ENCODE measurements at places on chromosomes 11 and 22.

DNA sequence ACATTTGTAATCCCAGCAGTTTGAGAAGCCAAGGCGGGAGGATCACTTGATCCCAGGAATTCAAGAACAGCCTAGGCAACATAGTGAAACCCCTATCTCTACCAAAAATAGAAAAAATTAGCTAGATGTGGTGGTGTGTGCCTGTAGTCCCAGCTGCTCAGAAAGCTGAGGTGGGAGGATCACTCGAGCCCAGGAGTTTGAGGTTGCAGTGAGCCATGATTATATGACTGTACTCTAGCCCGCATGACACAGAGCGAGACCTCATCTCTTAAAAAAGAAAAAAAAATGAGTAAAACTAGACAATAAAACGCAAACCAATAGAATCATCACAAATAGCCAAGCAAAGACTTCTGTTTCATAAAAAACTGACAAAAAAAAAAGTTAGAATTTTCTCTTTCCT, 21.8 kb downstream of the NUCB2 start:
- H3K27me3 ChIP-seq: no peaks in the 10 kb centered on the region
- peak; percentile 39 for DNase-seq
- H3K27ac ChIP-seq: no peak overlapping the region
- no peak overlapping the region for H3K4me3 ChIP-seq
- H3K36me3 ChIP-seq: peaks cover 6% of the 10 kb centered on the region

DNA sequence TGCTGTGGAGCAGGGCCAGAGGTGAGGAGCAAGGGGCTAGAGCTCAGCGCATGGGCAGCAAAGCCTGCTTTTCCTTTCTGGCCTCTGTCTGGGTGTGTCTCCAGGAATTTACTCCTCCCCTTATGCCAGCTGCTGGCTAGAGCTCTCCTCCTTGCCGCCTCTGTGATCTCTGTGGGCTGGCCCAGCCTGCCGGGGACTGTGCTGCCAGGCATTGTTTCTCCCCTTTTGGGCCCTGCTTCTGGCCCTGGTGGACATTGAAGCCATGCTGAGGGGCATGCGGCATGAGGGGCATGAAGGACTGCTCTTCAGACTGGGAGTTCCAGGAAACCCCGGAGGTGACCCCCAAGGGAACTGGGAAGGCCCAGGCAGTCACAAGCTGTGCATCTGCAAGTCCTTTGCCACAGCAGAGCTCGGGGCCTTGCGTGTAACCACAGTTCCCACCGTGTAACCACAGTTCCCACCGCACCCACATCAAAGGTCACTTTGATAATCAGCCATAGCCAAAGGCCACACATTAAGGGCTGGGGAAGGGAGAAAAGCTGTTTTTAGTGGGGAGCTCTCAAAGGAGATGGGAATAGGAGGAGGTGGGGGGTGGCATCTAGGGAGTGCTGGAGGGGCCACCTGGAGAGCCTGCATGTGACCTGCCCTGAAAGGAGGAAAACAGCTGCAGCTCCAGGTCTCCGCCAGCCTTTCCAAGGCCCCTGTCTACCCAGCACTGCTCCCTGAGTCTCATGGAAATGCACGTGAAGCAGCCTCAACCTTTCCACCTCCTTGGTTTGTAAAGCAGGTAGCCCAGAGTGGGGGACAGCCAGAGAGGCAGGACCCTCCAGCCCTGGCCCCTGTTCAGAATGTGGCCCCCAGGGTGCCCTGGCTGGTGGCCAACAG, 62.3 kb downstream of the PPFIBP2 start:
- H3K27me3 ChIP-seq: no peaks in the 10 kb centered on the region
- peak overlapping the region; percentile 78 for H3K27ac ChIP-seq
- no peaks in the 10 kb centered on the region for H3K36me3 ChIP-seq
- no peak overlapping the region for H3K4me3 ChIP-seq
- DNase-seq: no peak

GRCh38 chr11:134727204-134727603, 315.2 kb upstream of the B3GAT1 start:
- no peaks in the 10 kb centered on the region for H3K27me3 ChIP-seq
- no peak for DNase-seq
- H3K27ac ChIP-seq: no peak overlapping the region
- no peak overlapping the region for H3K4me3 ChIP-seq

DNA sequence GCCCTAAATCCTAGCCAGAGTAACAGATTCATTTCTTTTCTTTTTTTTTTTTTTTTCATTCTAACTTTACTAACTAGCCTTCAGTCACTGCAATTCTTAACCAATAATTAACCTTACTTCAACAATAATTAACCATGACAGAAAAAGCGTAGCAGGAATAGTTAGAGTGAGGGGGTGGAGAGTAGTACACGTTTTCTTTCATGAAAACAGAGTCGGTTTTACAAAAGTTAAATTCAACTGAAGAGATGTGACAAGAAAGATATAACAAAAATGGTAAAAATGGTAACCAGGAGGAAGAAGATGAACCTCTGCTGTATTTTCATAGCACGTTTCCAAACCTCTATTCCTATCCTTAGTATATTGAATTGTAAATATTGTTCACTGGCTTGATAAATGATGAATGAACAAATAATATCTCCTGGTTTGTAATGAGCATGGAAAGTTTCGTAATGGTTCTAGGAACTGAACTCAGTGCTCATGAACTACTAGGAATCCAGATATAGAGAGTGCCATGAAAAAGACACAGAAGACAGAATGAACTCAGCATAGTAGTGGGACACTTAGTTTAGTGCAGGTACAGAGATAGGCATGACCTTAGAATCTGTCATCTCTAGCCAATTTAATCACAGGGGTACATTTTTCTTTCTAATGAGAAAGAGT, 116.5 kb upstream of the ANO5 start:
- no peak overlapping the region for H3K27ac ChIP-seq
- no peak for DNase-seq

GRCh38 chr11:72932132-72932570, 117.9 kb downstream of the ATG16L2 start:
- H3K4me3 ChIP-seq: no peak overlapping the region
- H3K36me3 ChIP-seq: no peaks in the 10 kb centered on the region
- peak; percentile 72 for DNase-seq
- H3K27me3 ChIP-seq: no peaks in the 10 kb centered on the region

- peak; percentile 71 for DNase-seq
- no peaks in the 10 kb centered on the region for H3K27me3 ChIP-seq
- no peaks in the 10 kb centered on the region for H3K36me3 ChIP-seq
These were observed at the start of gene LTBP3 for GRCh38 chr11:65558002-65558929. Gene LTBP3, minus strand, starts transcription at chr11:65558359. Its CDS starts 400 bp downstream, at chr11:65557959.

- H3K27ac ChIP-seq: no peak overlapping the region
- H3K36me3 ChIP-seq: no peaks in the 10 kb centered on the region
- no peak for DNase-seq
- H3K27me3 ChIP-seq: no peaks in the 10 kb centered on the region
- H3K4me3 ChIP-seq: no peak overlapping the region
- no peaks in the 10 kb centered on the region for H3K4me1 ChIP-seq
These were observed 127.9 kb upstream of the OPCML start for GRCh38 chr11:133660202-133660568.

DNA sequence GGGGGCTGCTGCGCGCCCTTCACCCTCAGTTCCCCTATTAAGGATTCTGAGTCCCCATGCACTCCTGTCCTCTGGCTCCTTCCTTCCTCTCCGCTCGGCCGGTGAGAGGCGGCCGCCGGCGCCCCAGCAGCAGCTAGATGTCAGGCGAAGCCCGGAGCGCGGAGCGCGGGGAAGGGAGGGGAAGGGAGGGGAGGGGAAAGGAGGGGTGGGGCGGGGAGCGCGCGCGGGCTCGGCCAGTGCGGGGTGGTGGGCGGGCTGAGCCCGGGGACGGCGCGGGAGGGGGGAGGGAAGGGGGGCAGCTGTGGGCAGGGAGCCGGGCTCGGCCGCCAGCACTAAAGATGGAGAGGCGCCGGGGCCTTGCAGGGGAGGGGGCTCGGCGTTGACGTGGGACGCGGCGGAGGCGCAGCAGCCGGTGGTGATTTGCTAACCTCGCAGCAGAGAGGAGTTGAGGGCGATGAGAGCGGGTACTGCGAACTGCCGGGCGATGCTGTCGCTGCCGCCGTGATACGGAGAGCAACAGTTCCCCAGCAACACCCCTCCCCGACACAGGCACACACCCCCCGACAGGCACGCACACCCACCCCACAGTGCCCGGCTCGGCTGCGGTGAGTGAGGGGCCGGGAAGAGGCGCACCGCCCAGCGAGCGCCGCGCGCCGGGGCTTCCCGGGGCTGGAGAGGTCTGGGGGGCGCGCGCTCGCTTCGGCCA, at the start of gene ZBTB16:
Gene ZBTB16, plus strand, starts transcription at position 434 of the 706 bp plus-strand sequence. CDS start 3,590 bp downstream, outside the sequence.
- H3K27me3 ChIP-seq: peaks cover 66% of the 10 kb centered on the region
- no peak within 1 kb of the TSS for H3K27ac ChIP-seq
- no peaks in the 10 kb centered on the region for H3K36me3 ChIP-seq
- H3K4me1 ChIP-seq: peaks cover 1% of the 10 kb centered on the region
- DNase-seq: no peak

DNA sequence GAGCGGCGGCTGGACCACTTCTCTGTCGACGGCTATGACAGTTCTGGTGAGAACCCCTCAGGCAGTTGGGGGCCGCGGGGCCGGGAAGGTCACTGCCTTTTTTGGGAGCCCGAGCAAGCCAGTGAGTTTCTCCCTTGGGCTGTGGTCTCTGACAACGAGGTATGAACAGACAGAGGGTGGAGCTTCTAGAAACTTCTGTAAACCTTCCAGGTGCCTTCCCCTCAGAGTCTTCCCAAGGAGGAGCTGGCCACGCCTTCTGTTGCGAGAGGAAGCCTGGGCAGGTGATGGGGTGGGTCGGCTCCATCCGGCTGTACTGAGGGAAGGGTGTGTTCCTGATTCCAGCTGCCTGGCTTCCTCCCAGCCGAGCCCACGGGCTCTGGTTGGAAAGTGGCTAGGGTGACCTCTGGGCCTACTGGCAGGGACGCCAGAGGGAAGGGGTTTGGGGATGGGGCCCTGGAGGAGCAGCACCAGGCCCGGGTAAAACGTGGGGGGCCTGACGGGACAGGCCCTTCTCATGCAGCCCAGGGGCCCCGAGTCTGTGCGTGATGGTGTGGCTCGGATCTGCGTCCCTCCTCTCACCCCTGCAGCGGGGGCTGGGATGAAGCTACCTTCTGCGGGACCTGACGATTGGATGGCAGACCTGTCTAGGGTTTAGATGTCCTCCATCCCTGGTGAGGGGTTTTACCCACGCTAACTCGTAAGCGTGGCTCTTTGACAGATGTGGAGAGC, 110.8 kb downstream of the KCNQ1OT1 start:
- DNase-seq: no peak
- H3K27ac ChIP-seq: no peak overlapping the region
- H3K4me1 ChIP-seq: no peaks in the 10 kb centered on the region
- H3K36me3 ChIP-seq: no peaks in the 10 kb centered on the region

GRCh38 chr11:134404575-134405341, 7.3 kb downstream of the B3GAT1 start:
- H3K4me3 ChIP-seq: no peak overlapping the region
- H3K36me3 ChIP-seq: no peaks in the 10 kb centered on the region
- no peak for DNase-seq
- H3K27me3 ChIP-seq: no peaks in the 10 kb centered on the region
- no peak overlapping the region for H3K27ac ChIP-seq

DNA sequence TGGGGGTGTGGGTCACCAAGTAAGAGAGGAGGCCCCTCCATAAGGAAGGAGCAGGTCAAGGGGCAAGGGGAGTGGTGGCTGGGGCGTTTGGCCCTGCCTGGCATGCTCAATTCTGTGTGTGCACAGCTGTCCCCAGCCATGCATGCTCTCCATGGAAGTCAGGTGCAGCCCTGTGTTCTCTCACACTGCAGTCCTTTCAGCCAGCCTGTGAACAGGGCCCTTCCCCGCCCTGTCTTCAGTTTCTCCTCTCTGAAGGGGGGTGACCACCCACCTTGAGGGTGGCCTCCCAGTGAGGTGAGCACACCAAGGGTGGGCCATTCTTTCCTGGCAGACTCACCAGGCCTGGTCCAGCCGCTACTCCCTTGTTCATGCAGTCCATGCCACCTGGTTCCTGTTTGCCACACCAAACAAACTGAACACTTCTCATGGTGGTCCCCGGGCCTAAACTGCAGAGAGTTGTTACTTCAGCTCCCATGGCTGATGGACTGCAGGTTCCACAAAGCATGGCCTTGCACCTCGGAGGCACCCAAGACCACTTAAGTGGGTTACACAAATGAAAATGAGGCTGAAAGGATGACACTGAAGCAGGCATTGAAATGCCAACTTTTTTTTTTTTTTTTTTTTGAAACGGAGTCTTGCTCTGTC, 1.7 kb upstream of the CHCHD10 start:
- H3K4me1 ChIP-seq: peaks cover 18% of the 10 kb centered on the region
- no peak overlapping the region for H3K27ac ChIP-seq
- H3K4me3 ChIP-seq: no peak overlapping the region
- H3K36me3 ChIP-seq: no peaks in the 10 kb centered on the region
- H3K27me3 ChIP-seq: no peaks in the 10 kb centered on the region

DNA sequence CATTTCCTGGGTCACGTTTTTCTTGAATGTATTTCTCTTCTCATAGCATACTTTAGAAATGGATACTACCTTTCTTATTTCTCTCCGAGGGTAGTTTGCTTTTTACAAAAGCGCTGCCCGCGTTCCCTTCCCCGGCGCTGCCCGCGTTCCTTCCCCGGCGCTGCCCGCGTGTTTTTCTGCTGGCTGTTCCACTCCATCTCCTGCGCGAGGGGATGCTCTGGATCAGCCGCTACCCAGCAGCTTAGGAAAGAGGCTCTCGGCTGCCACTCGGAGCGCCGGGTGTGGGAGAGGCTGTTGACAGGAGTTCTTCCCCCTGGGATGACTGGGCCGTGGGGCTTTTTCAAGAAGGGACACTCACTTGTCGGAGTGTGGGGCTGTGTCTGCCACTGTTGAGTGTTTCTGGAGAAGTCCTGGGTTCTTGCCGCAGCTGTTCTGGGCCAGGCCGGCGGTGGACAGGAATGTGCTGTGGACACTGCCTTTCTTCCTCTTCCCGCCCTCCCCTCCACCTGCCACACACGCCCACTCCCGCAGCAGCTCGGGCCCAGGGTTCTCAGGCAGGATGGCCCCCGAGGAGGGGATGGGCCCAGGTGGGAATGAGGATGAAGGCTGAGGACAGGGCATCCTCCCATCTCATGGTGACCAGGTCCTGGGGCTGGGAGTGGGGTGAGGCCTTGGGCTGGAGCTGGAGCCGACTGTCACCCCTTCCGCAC, 30.6 kb downstream of the GLB1L2 start:
- H3K27ac ChIP-seq: no peak overlapping the region
- no peaks in the 10 kb centered on the region for H3K4me1 ChIP-seq
- no peak for DNase-seq
- no peaks in the 10 kb centered on the region for H3K36me3 ChIP-seq
- H3K4me3 ChIP-seq: no peak overlapping the region

DNA sequence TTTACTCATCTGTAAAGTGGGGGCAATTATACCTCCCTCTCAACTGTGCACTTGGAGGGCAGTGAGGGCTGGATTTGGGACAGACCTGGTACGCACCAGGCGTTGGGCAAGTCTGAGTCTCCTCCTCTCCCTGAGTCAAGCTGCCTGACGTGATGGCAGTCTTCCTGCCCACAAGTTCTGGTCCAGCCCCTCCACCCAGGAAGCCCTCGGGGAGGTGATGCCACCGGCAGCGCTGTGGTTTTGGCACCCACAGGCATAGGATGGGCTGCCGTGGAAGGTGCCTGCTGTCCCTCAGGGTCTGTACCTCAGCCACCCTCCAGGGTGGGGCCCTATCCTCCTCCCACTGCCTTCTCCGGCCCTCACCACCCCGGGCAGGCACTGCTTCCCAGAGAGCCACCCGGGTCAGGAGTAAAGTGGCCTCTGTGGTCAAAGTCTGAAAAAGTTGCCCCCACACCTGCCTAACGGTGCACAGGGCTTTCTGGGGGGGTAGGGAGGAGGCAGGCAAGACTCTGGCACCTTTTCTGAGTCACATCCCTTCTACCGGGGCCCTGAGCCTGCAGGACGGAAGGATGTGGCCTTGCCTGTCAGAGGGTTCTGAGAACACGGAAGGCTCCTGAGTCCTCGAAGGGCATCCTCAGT, 6.5 kb upstream of the APOBEC3H start:
- H3K27me3 ChIP-seq: peaks cover 39% of the 10 kb centered on the region
- H3K4me1 ChIP-seq: peaks cover 3% of the 10 kb centered on the region
